ENCODE measurements at places on chromosomes 16 and 17.
A peak's percentile ranks its signal among the peaks of the same experiment; 100 is the strongest.

- DNase-seq = peak; percentile 96
Measured at GRCh38 chr17:7383742-7384488, 3.0 kb downstream of the TNK1 start.

DNA sequence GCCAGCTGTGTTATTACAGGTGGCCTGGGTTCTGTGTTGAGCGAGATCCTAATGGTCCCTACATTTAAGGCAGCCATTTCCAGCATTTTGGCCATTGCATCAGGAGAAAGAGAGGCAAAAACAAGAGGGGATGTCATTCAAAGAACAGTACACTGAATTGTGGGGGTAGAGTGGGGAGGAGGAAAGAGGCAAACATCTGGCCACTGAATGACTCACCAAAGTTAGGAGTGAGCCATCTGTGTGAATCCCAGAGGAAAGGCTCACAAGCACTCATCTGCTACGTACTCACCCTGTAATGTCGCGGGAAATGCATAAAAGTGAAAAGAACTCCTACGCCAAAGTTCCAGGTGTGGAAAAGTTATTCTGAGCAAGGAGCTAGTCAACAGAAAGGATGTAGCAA lies 16.7 kb downstream of the KRABD2 start:
- DNase-seq = no peak

GRCh38 chr16:53356478-53357207 lies 77.6 kb upstream of the RBL2 start:
- DNase-seq = no peak

GRCh38 chr16:68090533-68090932 lies 5.4 kb downstream of the NFATC3 start:
- no peak for DNase-seq

- DNase-seq = no peak
Measured at GRCh38 chr17:66190738-66191592, 968 bp downstream of the CEP112 start.

DNA sequence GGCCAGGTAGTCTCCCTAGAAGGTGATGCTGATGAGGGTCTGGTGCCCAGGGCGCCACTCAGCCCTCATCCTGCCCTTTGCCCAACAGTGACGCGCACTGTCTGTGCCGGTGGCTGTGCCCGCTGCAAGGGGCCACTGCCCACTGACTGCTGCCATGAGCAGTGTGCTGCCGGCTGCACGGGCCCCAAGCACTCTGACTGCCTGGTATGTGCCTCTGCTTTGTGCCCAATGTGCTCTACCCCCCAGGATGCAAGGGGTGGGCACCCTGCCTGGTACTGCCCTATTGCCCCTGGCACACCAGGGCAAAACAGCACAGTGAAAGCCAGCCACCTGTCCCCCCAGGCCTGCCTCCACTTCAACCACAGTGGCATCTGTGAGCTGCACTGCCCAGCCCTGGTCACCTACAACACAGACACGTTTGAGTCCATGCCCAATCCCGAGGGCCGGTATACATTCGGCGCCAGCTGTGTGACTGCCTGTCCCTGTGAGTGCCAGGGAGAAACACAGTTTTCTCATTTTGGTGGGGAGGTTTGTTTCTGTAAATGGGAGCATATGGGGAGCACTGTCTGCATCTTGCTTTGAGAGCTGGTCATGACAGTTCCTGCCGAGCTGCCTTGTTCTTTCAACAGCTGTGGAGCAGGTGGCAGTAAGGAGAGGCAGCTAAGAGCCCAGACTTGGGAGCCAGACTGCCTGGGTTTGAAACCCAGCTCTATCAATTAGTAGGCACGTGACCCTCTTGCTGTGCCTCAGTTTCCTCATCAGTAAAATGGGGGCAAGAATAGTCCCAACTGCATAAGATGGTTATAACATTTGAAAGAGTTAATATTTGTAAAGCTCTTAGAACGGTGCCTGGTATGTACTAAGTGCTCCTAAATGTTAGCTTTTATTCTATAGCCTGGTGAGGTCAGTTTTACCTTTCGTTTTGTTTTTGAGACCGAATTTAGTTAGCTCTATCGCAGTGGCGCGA lies 10.4 kb downstream of the ERBB2 start:
- DNase-seq = no peak

- DNase-seq = no peak
Measured at GRCh38 chr16:5060073-5060641, 5.6 kb downstream of the C16orf89 start.

GRCh38 chr17:74037320-74037719 lies 166.2 kb upstream of the RPL38 start:
- DNase-seq = no peak

DNA sequence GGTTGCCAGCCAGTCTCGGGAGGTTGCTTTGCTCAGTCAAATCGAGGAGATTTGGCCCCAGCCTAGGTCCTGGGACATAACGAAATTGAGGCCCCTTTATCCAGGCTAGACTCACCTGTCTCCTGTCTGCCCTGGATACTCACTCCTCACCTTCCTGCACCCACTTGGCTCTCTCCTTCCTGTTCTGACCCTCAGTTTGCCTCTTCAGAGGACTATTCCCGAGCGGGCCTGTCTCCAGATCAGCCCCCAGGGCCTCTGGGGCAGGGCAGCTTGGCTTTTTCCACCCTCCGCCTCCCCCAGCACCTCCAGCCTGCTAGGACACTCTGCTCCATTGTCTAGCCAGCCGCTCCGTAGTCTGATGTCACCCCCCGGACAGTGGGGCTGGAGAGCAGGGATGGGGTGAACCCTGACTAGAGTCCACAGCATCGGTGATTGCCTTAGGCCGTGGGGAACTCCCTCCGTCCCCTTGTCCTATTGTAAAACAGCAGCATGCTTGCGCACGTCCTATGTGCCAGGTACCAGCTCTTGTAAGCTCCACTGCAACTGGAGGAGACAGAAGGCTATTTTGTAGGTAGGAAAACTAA lies 8.8 kb downstream of the WFIKKN2 start:
- no peak for DNase-seq

- no peak for DNase-seq
Measured at GRCh38 chr16:29789775-29790182, 772 bp upstream of the KIF22 start.

DNA sequence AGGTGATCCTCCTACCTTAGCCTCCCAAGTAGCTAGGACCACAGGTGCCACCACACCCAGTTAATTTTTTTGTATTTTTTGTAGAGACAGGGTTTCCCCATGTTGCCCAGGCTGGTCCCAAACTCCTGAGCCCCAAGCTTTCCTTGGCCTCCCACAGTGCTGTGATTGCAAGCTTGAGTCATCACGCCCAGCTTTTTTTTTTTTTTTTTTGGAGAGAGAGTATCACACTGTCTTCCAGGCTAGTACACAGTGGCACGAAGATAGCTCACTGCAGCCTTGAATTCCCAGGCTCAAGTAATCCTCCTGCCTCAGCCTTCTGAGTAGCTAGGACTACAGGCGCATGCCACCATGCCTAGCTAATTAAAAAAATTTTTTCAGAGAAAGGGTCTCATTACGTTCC lies 27.2 kb downstream of the HEATR9 start:
- no peak for DNase-seq

DNA sequence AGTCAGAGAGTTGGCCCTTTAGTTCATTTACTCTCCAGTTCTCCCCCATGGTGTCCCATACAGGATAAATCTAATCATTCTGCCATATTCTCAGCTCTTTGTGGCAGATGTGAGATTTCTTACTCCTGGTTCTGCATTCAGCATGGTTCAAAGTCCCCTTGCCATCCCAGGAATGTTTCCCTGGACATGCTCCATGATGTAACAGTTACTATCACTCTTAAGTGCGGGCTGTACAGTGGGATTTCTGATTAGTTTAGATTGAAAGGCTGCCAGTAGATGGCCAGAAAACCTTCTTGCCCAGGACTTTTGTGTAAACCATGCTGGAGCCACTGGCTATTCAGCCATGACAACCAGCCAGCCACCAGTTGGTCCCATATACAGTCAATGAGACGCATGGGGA lies 10.4 kb downstream of the KRT37 start:
- no peak for DNase-seq

DNA sequence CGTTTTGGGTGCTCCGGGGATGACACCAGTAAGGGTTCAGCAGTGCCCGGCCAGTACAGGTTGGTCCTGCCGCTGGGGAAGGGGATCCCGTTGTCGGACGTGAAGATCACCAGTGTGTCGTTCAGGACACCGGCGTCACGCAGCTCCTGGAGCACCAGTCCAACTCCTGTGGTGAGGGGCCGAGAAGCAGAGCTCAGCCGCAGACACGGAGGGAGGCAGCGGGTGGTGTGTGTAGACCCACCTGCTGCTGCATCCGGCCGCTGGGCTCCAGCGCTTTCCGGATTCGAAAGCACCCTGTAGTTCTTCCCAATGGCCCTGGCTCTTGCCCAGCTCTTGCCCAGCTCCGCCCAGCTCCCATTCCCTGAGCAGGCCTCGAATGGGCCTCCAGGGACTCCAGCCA lies 8.0 kb downstream of the SGSH start:
- no peak for DNase-seq

DNA sequence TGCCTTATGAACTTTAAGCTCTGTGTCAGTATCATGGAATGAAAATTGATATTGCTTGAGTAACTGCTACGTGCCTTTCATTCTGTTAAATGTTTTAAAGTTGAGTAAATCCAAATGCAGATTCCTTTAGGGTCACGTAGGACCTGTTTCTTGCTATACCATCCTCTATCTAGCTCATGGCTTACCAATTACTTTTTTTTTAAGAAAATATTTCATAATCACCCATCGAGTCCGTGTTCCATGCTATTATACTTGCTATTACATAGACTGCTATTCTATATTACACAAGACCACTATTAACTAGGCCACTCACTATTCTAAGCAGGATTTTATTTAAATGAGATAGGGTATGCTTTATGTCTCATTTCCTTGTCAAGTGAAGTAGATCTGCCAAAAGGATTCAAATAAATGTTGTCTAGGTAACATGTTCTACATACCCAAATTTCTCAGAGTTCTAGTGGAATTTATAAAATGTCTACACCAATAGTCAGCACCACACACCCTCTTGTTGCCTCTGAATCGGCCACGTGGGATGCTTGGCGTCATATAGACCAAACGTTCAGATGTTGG lies 11.9 kb downstream of the ANKFN1 start:
- no peak for DNase-seq

DNA sequence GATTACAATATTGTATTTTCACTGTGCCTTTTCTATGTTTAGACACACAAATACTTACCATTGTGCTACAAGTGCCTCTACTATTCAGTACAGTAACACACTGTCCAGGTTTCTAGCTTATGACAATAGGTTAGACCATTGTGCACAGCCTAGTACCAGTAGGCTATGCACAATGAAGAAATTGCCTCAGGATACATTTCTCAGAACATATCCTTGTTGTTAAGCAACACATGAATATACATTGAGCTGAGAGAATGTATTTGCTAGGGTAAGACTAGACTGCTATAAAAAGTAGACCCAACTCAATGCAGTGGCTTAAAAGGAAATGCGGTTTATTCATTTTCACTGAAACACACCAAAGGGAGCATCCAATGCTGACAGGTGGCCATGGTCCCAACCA lies 285.1 kb downstream of the HS3ST3A1 start:
- DNase-seq = no peak

DNA sequence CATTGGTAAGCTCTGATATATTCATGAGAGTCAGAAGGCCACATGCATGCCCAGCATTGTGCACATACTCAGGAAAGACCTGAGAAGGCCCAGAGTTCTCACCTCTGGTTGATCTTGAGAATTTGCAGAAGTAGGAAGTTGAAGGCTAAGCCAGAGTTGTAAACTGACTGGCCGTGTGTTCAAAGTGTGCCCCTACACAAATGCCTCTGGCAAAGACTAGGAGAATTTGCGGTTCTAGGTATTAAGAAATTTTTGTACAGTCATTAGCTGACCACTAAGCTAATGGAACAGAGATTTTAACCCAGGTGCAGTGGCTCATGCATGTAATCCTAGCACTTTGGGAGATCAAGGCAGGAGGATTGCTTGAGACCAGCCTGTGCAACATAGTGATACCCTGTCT lies 25.0 kb downstream of the FBXL20 start:
- no peak for DNase-seq

DNA sequence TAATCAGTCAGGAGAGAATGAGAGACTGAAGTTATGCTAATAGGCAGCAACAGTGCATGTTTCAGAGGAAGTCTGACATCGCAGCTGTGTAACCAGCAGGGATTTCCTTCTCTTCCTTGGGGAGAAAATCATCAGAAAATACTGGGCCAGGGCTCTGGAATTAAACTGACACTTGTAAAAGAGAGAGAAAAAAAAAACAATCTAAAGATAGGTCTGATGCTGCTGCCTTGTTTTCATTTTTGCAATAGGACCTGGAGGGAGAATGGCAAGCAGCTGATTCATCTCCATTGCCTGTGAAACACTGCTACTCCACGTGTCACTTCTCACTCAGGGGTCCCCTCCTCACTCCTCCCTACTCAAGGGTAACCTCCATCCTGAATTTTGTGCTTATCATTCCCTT lies 17.7 kb upstream of the CORO6 start:
- no peak for DNase-seq

GRCh38 chr17:74920642-74921025 lies 2.4 kb downstream of the USH1G start:
- no peak for DNase-seq

DNA sequence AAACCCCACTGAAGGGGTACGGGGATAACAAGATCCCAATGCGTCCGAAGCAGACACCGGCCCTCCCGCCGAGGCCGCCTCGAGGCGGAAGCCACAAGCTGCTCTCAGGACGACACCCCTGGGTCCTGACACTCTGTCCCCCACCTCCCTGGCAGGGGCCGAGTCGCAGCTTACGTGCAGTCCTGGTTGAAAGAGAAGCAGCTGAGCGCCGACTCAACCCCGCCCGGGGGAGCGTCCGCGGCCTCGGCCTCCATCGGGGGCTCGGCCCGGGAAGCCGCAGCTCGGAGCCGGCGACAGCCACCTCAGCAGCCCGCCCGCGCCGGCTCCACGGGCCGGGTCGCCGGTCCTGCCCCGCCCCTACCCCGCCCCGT lies at the start of gene WIPI1:
WIPI1 (minus strand) TSS at position 329 of the 371 bp plus-strand sequence; CDS start at position 254, 75 bp downstream.
- no peak for DNase-seq

GRCh38 chr17:6575596-6575988 lies 19.2 kb upstream of the PITPNM3 start:
- no peak for DNase-seq

DNA sequence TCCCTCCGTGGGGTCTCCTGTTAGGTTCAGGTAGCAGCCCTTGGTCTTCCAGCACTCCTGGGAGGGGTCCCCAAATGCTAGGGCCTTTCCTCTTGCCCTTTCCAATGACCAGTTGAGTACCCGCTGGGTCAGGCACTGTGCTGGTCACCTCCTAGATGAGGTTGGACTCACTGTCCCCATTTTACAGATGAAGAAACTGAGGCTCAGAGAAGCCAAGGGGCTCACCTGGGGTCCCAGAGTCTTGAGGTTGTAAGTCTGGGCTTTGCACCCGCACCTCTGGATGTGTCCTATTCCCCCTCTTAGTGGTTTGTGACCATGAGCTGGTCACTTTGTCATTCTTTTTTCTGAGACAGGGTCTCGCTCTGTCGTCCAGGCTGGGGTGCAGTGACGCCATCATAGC lies 1.4 kb upstream of the CASKIN1 start:
- DNase-seq = no peak

- DNase-seq = no peak
Measured at GRCh38 chr17:2150806-2151205, 95.9 kb downstream of the HIC1 start.

DNA sequence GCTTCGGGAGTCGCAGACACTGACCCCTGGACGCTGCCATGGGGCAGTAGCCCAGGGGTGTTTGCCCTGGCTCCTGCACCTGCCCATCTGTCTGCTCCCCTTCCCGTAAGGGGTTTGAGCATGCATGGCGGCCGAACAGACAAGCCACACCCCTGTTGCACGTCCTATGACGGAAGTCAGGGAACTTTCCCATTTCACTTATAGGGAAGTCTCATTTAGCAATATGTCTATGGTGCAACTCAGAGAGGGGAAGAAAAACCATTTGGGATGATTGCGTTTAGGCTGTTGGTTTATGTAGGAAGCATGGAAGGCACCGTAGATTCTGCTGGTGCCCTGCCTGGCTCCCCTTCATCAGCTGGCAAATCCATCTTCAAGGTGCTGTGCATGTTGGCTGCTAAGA lies 112.5 kb downstream of the HAPSTR1 start:
- no peak for DNase-seq
